ENCODE measurements at places on chromosomes 3 and 15. TPM values are rescaled to one million over a fixed set of nuclear protein-coding genes. Genes with fewer than 3 reads are reported as not detected.
A peak's percentile ranks its signal among the peaks of the same experiment; 100 is the strongest.

RMDN3 gene
- 33.2 TPM for total RNA-seq

KLHL18 gene
- 11.5 TPM for total RNA-seq

GPR27 gene
- total RNA-seq, result not detected

BLM gene
- 11.8 TPM for total RNA-seq

ESYT3 gene
- total RNA-seq, result not detected

RARRES1 gene
- 79.2 TPM for total RNA-seq

PLCB2 gene
- total RNA-seq, result 0.38 TPM

CKMT1B gene
- total RNA-seq, result 7.6 TPM

GOLGA6A gene
- total RNA-seq, result not detected

PTPRG gene
- total RNA-seq, result not detected

AHSG gene
- total RNA-seq, result not detected

UPK1B gene
- total RNA-seq, result not detected

DNA sequence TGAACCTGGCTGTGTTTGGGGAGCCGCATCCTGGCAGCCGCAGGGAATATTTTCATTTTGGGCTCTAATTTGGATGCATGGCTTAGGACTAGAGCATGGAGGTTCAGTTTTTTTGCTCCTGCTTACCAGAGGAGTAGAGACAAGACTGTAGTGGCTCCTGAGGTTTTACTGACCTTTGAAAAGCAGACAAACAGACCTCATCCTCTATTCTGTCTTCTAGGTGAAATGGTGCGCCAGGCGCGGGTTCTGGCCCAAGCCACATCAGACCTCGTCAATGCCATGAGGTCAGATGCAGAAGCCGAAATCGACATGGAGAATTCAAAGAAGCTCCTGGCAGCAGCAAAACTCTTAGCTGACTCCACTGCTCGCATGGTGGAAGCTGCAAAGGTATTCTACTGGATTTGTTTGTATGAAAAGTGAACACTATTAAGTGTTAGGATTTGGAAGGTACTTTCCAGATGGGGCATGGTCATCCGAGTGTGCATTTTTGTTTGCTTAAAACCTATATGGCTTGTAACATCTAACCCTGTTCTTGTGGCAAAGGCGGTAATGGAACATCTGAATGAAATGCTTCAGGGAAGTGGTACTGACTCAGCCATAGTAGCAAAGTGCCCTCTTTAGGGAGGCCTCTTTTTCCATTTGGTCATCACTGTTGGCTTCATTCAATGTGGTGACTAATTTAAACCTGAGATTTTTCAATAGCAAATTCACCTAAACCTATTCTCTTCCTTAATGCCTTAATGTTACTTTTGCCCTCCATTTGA is 330.7 kb upstream of the TPM1 start:
- no peak for DNase-seq

DNA sequence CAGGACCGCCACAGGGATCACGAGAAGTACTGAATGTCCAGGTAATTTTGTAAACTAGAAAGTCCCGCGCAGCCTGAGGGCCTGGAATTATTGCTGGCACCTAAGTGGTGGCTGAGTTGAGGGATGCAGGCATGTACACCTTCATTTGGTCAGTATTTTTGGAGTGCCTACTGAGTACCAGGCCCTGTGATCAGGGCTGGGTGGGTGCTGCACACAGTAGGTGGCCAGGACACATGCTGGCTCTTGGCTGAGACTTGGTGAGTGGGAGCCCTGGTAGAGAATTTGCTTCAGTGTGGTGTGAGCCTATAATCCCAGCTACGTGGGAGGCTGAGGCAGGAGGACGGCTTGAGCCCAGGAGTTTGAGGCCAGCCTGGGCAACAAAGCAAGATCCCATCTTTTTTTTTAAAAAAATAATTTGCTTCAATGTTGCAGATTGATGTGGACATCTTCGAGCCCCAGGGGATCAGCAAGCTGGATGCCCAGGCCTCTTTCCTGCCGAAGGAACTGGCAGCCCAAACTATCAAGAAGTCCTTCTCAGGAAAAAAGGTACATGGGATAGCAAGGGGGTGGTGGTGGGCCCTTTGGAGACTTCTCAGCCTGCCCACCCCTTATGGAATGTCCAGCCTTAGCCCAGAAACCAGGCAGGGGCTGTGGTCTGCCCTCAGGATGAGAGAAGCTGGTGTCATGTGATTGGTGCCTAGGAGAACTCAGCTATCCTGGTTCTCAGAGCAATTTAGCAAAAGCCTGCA is 2.6 kb downstream of the ITIH1 start:
- DNase-seq, result no peak

- DNase-seq, result no peak
These were observed 328.0 kb upstream of the SOX2 start for GRCh38 chr3:181383760-181384159.

- no peak for DNase-seq
These were observed 44.0 kb upstream of the SEMA6D start for GRCh38 chr15:47673232-47673761.

DNA sequence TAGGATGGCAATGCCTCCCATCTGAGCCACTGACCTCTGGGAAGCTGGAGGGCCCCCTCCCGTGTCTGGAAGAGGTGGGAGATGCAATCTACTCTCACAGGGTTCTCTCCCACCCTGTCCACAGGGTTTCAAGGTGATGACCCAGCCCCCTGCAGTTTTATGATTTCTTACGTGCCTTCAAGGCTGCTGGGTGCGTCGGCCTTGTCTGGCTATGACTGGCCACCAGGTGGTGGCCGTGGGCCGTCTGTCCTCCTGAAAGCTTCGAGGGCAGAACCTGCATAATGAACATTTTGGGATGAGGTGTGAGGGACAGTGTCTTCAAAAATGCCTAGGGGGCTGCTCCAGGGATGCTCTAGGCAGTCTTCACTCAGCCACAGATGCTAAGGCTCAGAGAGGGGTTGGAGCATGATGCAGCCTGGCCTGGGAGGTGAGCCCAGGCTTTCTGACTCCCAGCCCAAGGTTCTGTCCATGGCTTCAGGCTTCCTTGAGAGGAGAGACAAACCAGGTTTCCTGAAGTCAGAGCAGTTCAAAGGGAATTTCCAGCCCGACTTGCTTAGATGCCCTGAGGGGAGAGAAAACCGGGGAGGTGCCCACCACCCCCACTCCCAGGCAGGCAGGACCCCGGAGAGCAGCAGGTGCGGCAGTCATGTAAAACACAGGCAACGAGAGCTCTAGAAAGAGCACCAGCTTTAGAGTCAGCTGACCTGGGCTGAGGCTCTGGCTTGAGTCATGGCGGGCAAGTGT is 18.7 kb downstream of the ISG20 start:
- peak; percentile 63 for DNase-seq

- DNase-seq, result no peak
These were observed 130.2 kb downstream of the FOXP1 start for GRCh38 chr3:71453319-71453718.

GRCh38 chr3:37542331-37542730 is 319.3 kb upstream of the CTDSPL start:
- no peak for DNase-seq

- DNase-seq, result peak; percentile 17
These were observed 10.7 kb upstream of the BBX start for GRCh38 chr3:107512108-107512507.

DNA sequence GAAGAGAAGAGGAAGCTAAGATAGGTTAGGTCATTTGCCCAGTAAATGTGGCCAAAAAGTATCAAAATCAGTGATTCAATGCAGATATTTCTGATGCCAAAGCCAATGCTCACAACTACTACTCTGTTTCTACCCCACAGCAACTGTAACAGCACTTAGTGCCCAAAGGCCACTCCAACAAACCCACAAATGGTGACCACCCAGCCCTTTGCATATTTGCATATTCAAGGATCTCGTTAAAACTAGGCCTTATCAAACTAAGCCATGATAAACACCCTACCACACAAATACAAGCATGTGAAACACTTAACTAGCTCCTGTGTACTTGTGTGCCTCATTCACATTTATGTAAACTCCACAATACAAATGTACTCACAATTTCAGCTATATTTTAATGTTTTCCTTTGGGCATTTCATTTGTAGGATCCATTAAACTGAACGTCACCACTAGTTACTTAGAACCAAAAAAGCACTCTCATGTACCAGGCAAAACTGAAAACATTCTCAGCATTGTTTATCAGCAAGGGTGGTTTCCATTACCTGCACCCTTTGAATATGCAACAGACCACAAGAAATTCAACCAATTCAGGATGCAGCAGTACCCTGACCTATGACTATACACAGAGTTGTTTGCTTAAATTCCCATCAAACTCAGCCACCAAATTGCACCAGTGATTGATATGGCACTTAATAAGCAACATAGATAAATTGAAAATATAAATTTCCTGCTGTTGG is 111.2 kb upstream of the STT3B start:
- no peak for DNase-seq

- DNase-seq, result no peak
These were observed 64.7 kb downstream of the OXSM start for GRCh38 chr3:25854635-25855034.

- DNase-seq, result no peak
These were observed 420.6 kb downstream of the MECOM start for GRCh38 chr3:169242708-169243513.

DNA sequence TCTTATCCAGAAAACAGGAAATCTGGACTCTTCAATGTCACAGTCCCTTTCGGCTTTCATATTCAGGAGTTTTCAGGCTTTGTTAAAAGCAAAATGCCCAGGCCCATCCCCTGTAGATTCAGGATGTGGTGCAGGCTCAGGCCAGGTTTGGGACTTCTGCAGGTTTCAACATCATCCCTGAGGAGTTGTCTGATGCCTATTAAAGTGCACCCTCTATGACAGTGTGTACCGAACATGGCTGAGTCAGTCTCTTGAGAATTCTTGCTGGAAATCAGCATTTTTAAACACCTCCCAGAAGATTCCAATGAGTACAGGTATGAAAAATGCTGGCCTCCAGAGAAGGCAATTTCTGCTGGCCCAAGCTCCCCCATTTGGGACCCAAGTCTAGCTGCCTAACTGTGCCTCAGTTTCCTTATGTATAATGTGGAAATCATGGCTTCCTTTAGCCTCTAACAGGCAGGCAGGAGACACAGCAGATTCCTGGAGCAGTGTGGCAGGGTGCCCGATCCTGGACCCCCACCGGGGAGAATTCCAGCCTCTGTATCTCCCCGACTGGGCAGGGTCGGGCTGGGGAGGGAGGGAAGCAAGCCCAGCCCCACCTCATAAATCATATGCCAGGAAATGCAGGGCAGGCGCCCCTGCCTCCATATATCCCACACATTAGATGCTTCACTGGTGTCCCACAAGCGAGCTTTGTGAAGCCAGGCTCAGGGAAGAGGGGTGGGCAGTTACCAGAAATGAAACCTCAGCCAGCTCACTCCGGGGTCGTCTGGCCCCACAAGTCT is 44.4 kb upstream of the SLC6A11 start:
- no peak for DNase-seq

GRCh38 chr3:146130881-146131371 is 30.1 kb downstream of the PLOD2 start:
- no peak for DNase-seq

DNA sequence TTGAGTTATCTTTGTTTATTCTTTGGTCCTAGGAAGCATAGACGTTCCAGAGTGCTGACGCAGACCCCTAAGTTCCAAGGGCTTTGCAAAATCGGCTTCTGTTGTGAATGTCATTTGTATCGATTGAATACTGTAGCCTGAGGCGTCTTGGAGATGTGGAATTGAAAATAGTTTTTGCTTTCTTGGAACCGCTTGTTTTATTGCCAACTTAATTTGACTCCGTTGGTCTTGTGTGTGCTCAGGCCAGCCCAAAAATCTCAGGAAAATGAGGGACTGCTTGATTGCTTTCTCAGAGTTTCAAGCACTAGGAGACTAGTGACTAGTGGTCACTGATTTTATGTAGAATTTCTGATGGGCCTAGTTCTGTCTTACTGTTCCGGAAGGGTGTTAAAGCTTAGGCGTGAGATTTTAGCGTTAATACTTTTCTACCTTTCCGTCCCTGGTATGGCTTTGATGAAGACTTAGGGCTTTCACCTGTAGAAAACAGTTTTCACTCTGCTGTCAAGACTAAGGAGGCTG is 263 bp upstream of the UTS2B start:
- DNase-seq, result peak; percentile 55

DNA sequence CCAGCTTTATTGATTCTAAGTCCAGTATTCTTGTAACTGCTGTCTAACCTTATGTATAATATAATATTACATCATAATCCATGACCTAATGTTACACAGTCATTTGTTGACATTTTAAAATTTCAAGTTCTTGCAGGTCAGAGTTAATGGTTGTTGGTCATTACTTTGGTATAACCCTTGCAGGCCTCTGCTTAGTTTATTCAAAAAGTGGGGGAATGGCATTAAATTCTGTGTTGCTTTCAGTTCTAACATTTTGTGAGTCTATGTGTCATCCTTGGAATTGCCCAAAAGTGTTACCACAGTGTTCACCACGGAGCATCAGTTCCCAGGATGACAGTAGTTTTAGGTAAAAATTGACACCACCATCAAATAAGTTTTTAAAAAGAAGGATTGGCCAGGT is 174.8 kb upstream of the BCL6 start:
- DNase-seq, result no peak

GRCh38 chr15:77864211-77865105 is 213.1 kb downstream of the TBC1D2B start:
- no peak for DNase-seq

DNA sequence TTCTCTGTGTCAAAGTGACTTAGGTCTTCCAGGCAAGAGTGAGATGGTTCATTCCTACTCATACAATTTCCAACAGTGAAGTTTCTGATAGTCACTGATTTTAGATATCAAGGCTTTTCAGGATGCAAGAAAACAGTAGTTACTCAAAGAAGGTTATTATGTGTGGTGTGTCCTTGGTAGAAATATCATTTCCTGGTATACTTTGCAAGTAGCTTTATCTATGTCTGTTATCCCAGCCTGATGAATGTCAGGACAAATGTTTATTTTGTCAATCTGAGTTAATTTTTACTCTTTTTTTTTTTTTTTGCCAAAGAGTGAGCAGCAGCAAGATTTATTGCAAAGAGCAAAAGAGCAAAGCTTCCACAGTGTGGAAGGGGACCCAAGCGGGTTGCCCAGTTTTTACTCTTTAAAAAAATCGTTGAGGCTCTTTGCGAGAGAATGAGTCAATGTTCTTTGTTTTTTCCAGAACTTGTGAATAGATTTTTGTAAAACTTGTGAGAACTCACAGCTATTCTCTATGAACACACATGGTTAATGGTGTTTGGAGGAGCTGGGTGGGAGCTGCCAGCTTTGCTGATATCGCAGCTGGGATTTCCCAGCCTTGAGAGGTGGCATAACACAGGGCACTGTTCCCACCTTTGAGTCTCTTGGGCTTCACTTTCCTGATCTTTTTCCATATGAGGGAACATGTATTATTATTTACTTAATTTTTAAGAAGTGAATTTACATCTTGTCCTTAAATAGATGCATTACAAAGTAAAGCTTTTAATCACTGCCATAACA is 51.9 kb downstream of the SV2B start:
- DNase-seq, result no peak

GRCh38 chr3:4218456-4219226 is 84.5 kb upstream of the SETMAR start:
- DNase-seq, result no peak

GRCh38 chr3:183281126-183281797 is 28.2 kb downstream of the B3GNT5 start:
- no peak for DNase-seq

GRCh38 chr3:94739420-94739819 is 676.6 kb downstream of the NSUN3 start:
- no peak for DNase-seq
